CD4-positive, alpha-beta T cell treated with Interleukin-2 at 100 ng/mL for 4 hours (primary cell): ENCODE measurements at places on chromosomes 2 and 18.

GRCh38 chr18:76126327-76126726, 368.7 kb downstream of the ZNF516 start:
- no peak for DNase-seq

GRCh38 chr2:161913865-161914264, 160.2 kb downstream of the DPP4 start:
- no peak for DNase-seq

- DNase-seq, result no peak
Observed at GRCh38 chr2:223215254-223215516, 163.2 kb downstream of the KCNE4 start.

GRCh38 chr2:66301022-66301766, 133.7 kb upstream of the MEIS1 start:
- no peak for DNase-seq

DNA sequence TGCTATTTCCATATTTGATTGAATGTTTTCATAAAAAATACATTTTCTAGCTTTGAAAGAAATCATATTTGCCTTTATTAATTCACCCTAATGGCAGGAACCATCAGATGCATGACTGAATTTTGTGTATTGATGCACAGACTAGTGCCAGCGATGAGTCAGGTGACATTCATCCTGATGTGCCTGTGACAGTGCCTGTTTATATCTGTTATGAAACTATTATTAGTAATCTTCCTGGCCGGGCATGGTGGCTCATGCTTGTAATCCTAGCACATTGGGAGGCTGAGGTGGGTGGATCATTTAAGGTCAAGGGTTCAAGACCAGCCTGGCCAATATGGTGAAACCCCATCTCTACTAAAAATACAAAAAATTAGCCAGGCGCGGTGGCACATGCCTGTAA, 170.0 kb downstream of the TSN start:
- DNase-seq, result no peak

DNA sequence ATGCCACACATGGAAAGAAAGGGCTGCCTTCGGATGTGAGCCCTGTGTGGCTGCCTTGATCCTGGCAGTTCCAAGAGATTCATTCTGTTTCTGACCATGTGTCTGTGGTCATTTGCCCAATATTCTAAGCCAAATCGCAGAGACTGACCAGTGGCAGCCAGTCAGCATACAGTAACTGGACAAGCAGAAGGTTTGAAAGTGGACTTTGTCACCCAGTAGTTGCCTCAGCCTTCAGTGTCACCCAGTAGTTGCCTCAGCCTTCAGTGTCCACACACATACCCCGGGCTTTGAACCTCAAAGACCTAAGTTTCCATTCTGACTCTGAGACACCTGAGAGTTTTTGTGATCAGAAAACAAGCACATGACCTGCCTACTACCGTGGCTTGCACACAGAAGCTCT, 5.0 kb downstream of the RFX8 start:
- DNase-seq, result no peak

DNA sequence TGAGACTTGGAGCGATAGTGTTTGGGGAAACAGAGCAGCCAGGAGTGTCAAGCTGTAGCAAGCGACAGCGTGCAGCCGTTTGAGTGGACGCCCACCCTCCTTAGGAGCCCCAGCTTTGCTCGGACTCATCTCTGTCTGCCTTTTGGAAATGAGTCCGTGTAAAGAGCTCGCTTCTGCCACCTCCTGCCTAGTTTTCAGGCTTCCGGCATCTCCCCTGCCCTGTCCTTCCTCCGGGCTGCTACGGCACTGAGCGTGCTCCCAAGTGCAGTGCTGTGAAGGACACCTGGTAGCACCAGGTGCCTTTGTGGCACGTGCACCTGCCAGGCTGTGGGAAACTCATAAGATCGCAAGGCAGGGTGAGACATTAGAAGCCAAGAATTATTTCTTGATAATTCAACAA, 117.1 kb downstream of the RNF144A start:
- no peak for DNase-seq
